Stimulated activated CD4-positive, alpha-beta T cell treated with anti-CD3 and anti-CD28 coated beads, TNF-alpha, amount 100 ng/mL, for 48 hours (primary cell): ENCODE measurements at places on chromosomes 4 and X.

DNA sequence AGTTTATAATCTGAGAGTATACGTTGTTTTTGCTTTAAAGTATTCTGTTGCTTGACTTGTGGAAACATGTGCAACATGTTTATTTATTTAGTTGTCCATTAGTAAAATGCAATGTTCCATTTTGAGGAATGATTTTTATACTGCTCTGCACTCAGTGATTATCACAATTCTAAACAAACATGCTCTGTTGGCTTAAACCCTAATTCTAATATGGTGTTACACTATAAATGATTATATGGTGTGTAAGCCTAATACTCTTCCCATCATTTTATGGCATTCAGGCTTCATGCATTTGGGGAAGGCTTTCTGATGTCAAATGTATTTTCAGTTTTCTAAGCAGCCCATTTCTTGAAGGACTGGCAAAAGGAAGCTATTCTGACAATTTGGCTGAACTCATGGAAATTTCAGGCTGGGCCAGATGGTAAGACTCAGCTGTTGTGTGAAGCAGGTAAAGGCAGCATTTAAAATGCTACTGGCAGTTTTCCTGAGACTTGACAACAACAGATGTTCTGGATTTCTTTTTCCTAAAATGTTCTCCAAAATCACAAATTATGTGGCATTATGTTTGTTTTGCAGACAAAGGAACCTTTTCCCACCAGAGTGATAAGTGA, 336.7 kb upstream of the GNPDA2 start:
- DNase-seq: no peak

DNA sequence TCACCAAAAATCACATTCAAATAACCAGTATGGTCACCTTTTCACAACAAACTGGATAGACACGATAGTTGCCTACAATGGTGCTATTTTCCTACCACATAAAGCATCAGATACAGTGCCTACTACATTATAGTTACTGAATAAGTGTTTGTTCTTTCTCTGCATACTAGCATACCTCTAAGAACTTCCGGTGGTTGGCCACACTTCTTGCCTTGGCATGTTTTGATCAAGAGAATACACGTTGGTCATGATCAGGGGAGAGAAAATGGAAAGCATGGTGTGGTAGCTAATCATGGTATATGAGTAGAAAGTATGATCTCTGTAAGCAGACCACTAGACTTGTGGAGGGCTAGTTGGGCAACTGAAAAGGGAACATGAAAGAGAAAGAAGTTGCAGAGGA, 322.8 kb upstream of the DIAPH2 start:
- DNase-seq: no peak

DNA sequence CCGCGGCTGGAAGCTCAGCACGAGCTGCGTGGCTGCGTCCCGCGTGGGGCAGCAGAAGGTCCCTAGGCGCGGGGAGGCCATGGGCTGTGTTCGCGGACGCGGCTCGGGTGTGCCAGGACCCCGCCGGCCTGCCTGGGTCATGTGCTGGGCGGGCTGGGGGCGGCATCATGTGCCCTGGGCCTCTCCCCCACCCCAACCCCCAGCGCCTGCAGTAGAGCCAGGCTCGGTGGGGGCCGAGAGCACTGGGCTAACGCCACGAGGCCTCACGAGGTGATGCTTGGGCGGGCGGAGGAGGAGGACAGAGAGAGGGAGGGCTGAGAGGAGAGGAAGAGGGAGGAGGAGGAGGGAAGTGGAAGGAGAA, at the start of gene GPR143:
GPR143 (minus strand) TSS at position 111 of the 361 bp plus-strand sequence; CDS start at position 81, 30 bp downstream.
- DNase-seq: no peak

DNA sequence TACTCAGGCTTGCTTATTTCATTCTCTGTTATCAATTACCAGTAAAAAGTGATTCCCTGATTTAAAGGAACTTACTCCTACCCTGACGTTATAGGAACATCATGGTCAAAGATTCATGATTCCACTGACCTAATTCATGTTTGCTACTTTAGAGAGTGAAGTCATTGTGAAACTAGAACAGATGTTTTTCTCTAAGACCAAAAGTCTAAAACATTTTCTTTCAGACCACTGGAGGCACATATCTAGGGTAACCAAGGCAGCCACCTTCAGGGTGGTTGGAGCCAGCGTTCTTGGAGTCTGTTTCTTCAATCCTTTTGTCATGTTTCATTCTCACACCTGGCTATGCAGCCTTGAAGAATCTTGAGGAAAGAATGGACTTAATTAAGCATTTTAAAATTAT, 77.8 kb downstream of the GALNTL6 start:
- DNase-seq: no peak

GRCh38 chrX:104112326-104112951, at the start of gene ZCCHC18:
TSS of gene ZCCHC18 (plus strand) at chrX:104112523. CDS start at chrX:104114112, 1,589 bp downstream.
- no peak for DNase-seq

DNA sequence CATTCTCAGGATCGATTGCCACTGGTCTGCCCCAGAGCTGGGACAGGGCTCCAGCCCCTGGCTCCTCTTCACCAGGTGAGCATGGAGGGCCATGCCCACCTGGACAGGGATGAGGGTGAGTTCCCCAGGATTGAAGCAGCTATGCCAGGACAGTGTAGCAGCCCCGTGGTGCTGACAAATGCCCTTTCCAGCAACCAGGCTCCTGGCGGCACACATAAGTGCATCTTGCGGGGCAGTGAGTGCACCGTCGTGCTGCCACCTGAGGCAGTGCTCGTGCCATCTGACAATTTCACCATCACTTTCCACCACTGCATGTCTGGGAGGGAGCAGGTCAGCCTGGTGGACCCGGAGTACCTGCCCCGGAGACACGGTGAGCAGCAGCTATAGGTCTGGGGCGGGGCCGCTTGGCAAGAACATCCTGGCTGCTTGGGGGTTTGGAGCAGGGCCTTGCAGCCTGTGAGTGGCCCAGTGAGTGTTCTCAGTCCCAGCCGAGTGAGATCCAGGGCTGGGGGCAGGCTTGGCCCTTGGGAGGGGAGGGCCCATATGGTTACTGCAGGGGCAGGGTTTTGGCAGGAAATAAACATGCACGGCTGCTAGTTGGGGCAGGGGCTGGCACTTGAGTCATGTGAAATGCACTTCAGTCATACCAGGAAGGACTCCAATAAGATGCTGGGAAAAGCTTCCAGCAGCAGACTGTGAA, 6.1 kb downstream of the IL9R start:
- no peak for DNase-seq

DNA sequence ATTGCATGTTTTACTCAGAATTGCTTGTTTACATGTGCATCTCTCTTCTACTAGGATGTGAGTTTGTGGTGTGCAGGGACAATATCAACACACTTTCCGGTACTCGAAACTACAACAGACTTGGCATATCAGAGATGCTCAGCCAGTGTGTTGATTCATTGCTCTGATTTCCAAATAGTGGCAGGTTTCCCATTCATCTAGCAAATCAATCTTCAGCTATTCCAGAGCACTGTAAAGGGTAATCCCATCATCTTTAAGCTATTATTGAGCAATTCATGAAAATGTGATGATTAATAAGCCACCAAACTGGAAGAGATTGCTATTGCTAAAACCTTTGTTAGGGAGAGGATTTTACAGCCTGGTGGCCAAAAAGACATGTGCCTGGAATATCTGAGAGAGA, 574.2 kb upstream of the CPEB2 start:
- DNase-seq: no peak

- DNase-seq: no peak
These were observed 374.7 kb downstream of the ANKRD50 start for GRCh38 chr4:124337874-124338273.

DNA sequence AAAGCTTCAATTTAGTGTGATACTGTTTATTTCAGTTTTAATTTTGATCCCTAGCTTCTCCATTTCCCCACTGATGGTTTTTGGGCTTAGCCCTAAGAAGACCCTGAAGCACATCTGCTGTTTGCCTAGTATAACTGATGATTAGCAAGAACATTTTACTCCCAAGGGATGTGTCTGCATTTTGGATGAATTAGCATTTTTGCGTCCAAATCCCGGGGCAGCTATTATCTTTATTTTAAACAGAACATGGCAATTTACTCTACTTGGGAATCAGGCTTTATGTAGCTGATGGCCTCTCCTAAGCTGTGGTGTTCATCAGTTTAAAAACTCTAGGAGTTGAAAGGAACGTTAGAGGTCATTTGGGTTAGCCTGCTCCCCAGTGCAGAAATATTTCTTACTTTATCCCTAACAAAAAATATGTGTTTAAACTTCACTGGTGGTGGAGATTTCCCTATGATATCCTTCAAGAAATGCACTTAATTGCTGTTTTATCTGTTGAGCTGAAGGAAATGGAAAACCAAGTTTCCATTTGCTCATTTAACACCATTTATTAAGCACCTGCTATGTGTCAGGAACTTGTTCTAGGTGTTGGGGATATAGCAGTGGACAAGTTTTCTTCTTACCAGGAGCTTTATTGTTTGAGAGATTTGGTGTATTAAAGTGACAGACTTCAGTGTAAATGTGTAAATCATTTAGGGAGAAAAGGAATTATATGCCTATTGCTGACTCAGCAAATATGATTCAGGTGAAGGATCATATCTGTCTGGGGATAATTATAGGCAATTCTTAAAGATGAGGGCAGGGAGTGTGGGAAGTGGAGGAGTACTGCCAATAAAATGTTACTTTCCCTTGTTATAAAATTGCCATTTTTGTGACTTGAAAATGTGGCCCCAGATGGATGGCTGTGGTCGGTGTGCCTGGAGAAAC, 3.4 kb downstream of the SEPTIN11 start:
- DNase-seq: no peak
